ENCODE measurements at places on chromosomes 5 and 9. TPM values are rescaled to one million over a fixed set of nuclear protein-coding genes. Genes with fewer than 3 reads are reported as not detected.
A peak's percentile ranks its signal among the peaks of the same experiment; 100 is the strongest.

The NEUROG1 gene
- total RNA-seq: not detected

The TLR4 gene
- total RNA-seq: 0.78 TPM

The TMEM215 gene
- total RNA-seq: 0.07 TPM

The TAF11L5 gene
- total RNA-seq: not detected

GRCh38 chr9:134619448-134619982 lies 22.1 kb upstream of the COL5A1 start:
- no peak overlapping the region for H3K27ac ChIP-seq
- no peaks in the 10 kb centered on the region for H3K36me3 ChIP-seq
- peak; percentile 10 for DNase-seq
- peaks cover 17% of the 10 kb centered on the region for H3K4me1 ChIP-seq
- no peak overlapping the region for H3K4me3 ChIP-seq
- no peaks in the 10 kb centered on the region for H3K27me3 ChIP-seq

DNA sequence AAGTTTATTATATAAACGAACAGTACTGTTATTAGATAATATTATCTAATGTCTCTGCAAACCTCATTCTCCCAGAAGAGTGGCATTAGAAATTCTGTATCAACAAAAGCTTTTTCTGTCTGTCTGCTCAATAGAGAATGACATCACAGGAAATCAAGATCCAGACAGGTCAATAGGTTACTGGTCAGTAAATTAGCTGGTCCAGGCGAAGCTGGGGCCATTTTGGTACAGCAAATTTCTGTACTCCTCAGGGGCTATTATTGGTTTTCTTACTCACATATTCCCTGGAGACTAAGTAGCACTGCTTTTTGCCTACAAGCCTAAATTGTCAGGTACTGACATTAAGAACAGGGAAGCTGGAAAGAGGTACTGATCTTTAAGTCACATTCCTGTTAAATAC lies 80.5 kb downstream of the PLPP1 start:
- DNase-seq: no peak
- H3K36me3 ChIP-seq: peaks cover 11% of the 10 kb centered on the region
- no peaks in the 10 kb centered on the region for H3K27me3 ChIP-seq
- H3K4me1 ChIP-seq: peaks cover under 1% of the 10 kb centered on the region

DNA sequence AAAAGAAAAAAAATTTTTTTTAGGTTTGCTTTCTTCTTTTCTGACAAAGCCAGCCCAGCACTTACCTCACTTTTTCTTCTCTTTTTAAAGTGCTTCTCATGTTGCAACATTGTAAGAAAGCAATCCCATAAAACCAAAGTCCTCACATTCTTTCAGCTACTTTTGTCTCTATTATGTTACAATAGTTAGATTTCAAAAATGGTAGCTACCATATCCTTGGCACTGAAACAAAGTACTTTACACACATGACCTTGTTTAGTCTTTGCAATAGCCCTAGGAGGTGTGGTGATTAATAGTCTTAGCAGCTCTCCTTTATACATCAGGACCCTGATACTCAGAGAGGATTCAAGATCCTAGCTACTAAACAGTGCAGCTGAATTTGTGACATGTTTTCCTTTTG lies 23.5 kb upstream of the CARTPT start:
- H3K4me3 ChIP-seq: no peak overlapping the region
- no peaks in the 10 kb centered on the region for H3K36me3 ChIP-seq
- H3K27me3 ChIP-seq: peaks cover 12% of the 10 kb centered on the region
- no peak for DNase-seq

DNA sequence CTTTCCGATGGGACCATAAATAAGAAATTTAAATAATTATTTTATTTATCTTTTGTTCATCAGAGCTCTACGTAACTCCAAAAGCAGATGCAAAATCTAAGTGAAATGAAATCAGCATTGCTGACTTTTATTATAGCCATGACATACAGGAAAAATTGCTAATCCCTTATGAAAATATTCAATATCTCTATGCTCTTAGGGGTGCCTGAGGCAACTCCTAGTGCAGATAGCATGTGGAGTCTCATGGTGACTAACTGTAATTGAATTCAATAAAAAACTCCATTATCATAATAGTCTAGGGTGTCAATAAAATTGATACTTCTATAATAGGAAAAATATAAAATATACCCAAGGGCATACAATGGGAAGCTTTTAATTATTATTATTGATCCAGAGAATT lies 42.6 kb downstream of the SLC24A2 start:
- H3K4me3 ChIP-seq: no peak overlapping the region
- H3K4me1 ChIP-seq: no peaks in the 10 kb centered on the region
- H3K27me3 ChIP-seq: peaks cover 10% of the 10 kb centered on the region
- DNase-seq: no peak
- H3K36me3 ChIP-seq: no peaks in the 10 kb centered on the region
- H3K27ac ChIP-seq: no peak overlapping the region

GRCh38 chr5:141778206-141778605 lies 96.2 kb upstream of the ARAP3 start:
- no peak overlapping the region for H3K27ac ChIP-seq
- H3K4me3 ChIP-seq: no peak overlapping the region
- H3K36me3 ChIP-seq: no peaks in the 10 kb centered on the region
- H3K27me3 ChIP-seq: peaks cover 12% of the 10 kb centered on the region
- peak; percentile 78 for DNase-seq
- H3K4me1 ChIP-seq: peaks cover 24% of the 10 kb centered on the region

DNA sequence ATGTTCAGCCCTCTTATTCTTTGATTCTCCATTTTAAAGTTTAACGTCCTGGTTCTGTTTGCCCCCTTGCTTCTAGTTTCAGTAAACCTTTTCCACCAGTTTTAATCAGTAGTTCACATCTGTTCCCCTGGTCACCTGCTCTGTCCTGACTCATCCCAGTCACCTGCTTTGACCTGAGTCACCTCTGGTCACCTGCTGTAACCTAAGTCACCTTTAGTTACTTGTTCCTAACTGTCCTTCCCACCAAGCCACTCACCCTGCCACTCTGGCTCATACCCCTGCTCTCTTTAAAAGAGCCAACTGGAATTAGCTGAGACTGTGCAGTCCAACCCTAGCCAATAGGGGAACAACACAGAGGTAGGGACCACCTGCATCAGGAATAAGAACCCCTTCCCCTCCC lies 43.0 kb downstream of the SEMA6A start:
- no peaks in the 10 kb centered on the region for H3K36me3 ChIP-seq
- no peak for DNase-seq
- H3K4me1 ChIP-seq: peaks cover 45% of the 10 kb centered on the region
- H3K27me3 ChIP-seq: no peaks in the 10 kb centered on the region
- no peak overlapping the region for H3K27ac ChIP-seq

GRCh38 chr5:31783086-31783645 lies 144.2 kb downstream of the PDZD2 start:
- no peak overlapping the region for H3K4me3 ChIP-seq
- no peaks in the 10 kb centered on the region for H3K27me3 ChIP-seq
- no peak overlapping the region for H3K27ac ChIP-seq
- peaks cover 17% of the 10 kb centered on the region for H3K4me1 ChIP-seq
- no peaks in the 10 kb centered on the region for H3K36me3 ChIP-seq
- DNase-seq: no peak

DNA sequence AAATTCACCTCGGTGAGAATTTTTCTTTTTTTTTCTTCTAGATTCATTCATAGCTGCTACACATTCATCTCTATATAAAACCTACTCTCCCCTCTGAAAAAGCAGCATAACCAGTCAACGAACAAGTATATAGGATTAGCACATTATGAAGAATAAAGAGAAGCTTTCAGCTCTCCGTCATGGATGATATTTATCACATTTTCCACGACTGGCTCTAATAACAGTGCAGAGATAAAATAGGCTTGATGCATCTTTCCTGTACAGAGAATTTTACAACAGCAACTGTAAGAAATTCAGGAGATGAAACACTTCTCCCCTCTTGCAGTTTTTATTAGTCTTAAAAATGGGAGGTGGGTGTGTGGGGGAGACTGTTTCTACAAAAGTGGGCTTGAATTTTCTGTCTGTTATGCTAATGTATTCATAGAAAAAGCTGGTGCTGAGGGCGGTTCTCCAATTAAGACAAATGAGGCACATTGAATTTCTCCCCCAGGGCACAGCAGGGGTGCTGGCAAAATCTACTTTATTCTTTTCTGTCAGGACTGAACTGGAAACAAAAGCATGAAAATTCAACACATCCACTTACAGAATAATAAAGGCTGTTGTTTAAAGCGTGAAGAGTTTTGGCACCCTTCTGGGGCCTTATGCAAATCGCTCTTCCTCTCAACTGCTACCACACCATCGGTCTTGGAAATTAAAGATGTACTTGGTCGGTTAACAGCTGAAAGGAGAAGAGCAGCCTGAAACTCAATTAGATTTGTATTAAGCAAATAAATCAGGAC lies 233.9 kb upstream of the ZNF608 start:
- DNase-seq: no peak
- peaks cover 4% of the 10 kb centered on the region for H3K27me3 ChIP-seq
- H3K27ac ChIP-seq: peak overlapping the region; percentile 87

- no peaks in the 10 kb centered on the region for H3K4me1 ChIP-seq
- no peak for DNase-seq
- no peak overlapping the region for H3K27ac ChIP-seq
- no peaks in the 10 kb centered on the region for H3K36me3 ChIP-seq
- H3K27me3 ChIP-seq: peaks cover 43% of the 10 kb centered on the region
- H3K4me3 ChIP-seq: no peak overlapping the region
These were observed 102.9 kb upstream of the FSTL4 start for GRCh38 chr5:133715216-133715615.

- DNase-seq: no peak
- H3K4me1 ChIP-seq: no peaks in the 10 kb centered on the region
- no peaks in the 10 kb centered on the region for H3K27me3 ChIP-seq
- no peak overlapping the region for H3K4me3 ChIP-seq
- H3K36me3 ChIP-seq: peaks cover 51% of the 10 kb centered on the region
- H3K27ac ChIP-seq: no peak overlapping the region
These were observed 97.4 kb downstream of the NR3C1 start for GRCh38 chr5:143306040-143306439.

DNA sequence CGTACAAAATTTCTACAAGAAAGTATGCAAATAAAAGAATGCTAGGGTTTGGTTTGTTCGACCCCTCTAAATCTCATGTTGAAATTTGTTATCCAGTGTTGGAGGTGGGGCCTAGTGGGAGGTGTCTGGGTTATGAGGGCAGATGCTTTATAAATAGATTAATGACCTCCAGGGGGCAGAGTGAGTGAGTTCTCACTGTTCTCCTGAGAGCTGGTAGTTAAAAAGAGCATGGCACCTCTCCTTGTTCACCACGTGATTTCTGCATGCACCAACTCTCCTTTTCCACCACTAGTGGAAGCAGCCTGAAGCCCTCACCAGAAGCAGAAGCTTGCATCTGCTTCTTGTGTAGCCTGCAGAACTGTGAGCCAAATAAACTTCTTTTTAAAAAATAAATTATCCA lies 50.4 kb upstream of the FAM170A start:
- peaks cover 19% of the 10 kb centered on the region for H3K4me1 ChIP-seq
- no peaks in the 10 kb centered on the region for H3K36me3 ChIP-seq
- DNase-seq: no peak
- no peaks in the 10 kb centered on the region for H3K27me3 ChIP-seq
- no peak overlapping the region for H3K27ac ChIP-seq

DNA sequence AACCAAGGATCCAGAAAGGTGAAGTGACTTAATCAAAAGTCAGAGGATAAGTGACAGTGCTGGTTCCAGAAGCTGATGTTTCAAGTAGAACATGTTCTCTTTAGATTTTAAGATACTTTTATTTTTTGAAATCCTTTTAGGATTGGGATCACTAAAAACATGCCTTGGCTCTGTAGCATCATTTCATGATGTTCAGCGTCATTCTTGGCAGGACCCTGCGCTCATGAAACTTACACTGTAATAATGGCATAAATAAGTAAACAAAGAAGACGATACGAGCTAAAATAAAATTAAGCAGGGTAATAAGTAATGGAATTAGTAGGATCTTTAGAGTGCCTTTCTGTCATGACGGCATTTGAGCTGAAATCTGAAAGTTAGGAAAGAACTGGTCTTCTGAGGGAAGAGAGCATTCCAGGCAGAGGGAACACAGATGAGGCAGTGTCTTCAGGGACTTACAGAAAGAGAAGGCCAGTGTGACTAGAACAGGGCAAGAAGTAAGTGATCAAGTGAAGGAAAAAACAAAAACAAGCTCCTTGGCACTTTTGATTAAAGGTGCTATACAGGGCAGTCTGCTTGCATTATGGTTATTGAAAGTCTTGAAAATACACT lies 19.9 kb downstream of the CTNNA1 start:
- no peaks in the 10 kb centered on the region for H3K27me3 ChIP-seq
- no peak for DNase-seq
- H3K4me1 ChIP-seq: peaks cover 26% of the 10 kb centered on the region

- peaks cover 14% of the 10 kb centered on the region for H3K4me1 ChIP-seq
- H3K27me3 ChIP-seq: no peaks in the 10 kb centered on the region
- no peaks in the 10 kb centered on the region for H3K36me3 ChIP-seq
- peak overlapping the region; percentile 74 for H3K27ac ChIP-seq
- no peak for DNase-seq
These were observed 22.7 kb downstream of the SLC12A7 start for GRCh38 chr5:1089146-1089545.

DNA sequence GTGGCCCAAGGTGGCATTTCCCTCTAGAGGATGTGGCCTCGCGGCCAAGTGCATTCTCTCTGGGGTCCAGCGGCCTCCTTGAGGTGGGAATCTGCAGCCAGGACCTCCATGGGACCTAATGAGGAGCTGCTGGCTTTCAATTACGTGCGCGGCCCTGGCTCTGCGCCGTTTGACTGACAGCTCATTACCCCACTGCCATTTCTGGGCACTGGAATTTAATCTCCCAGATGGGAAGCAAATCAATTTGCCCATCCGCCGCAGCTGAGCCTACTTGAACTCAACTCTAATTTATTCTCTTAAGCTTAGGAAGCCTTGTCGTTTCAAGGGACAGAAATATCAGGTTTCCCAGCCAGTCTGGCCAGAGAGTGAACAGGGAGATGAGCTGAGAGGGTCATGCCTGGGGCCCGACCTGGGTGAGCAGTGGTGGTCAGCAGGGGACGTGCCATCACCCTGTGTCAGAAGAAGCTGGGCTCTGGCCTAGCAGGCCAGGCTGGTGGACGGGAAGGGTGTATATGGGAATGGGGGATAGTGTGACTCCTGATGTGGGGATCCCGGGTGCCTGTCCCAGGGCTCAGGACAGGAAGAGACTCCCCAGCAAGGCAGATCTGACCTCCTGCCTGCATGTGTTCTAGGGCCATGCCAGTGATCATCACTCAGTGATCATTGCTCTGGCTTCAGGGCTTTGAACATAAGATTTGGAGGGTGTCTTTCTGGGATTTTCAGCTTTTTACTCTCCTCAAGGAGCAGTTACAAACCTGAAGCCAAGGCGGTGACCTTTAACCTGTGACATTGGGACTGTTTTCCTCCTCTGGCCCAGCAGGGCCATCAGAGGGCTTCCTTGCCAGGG lies 69.7 kb downstream of the MACROH2A1 start:
- H3K4me3 ChIP-seq: no peak overlapping the region
- no peaks in the 10 kb centered on the region for H3K36me3 ChIP-seq
- no peaks in the 10 kb centered on the region for H3K27me3 ChIP-seq

GRCh38 chr5:150217038-150217437 lies 27.2 kb downstream of the SLC6A7 start:
- no peaks in the 10 kb centered on the region for H3K36me3 ChIP-seq
- DNase-seq: no peak
- no peaks in the 10 kb centered on the region for H3K4me1 ChIP-seq
- H3K27me3 ChIP-seq: peaks cover 2% of the 10 kb centered on the region
- H3K27ac ChIP-seq: no peak overlapping the region
- no peak overlapping the region for H3K4me3 ChIP-seq

- peaks cover 4% of the 10 kb centered on the region for H3K4me1 ChIP-seq
- H3K27me3 ChIP-seq: no peaks in the 10 kb centered on the region
- H3K27ac ChIP-seq: no peak overlapping the region
- no peak for DNase-seq
These were observed 603.8 kb downstream of the TLE4 start for GRCh38 chr9:80175286-80176150.

Data from mesothelial cell of epicardium (in vitro differentiated cells).